ENCODE measurements at places on chromosomes 3 and 15. TPM values are rescaled to one million over a fixed set of nuclear protein-coding genes. Genes with fewer than 3 reads are reported as not detected.

FAM98B gene
- 4.5 TPM for total RNA-seq

LZTFL1 gene
- 20.3 TPM for total RNA-seq

RCN2 gene
- 217 TPM for total RNA-seq

SKOR1 gene
- total RNA-seq, result not detected

MOBP gene
- not detected for total RNA-seq

RTP4 gene
- 0.78 TPM for total RNA-seq

TMEM42 gene
- total RNA-seq, result 0.14 TPM

TUSC7 gene
- total RNA-seq, result not detected

KAT2B gene
- total RNA-seq, result 14.0 TPM

POPDC2 gene
- total RNA-seq, result not detected

OR4M2 gene
- not detected for total RNA-seq

INAFM2 gene
- total RNA-seq, result 14.7 TPM

ABHD5 gene
- 21.8 TPM for total RNA-seq

GOLGA8R gene
- total RNA-seq, result 1.8 TPM

GABRA5 gene
- not detected for total RNA-seq

CMTM8 gene
- 3.5 TPM for total RNA-seq

ALS2CL gene
- 5.4 TPM for total RNA-seq
